Right kidney (tissue), 9 donors: ENCODE measurements at places on chromosomes 4 and X.

DNA sequence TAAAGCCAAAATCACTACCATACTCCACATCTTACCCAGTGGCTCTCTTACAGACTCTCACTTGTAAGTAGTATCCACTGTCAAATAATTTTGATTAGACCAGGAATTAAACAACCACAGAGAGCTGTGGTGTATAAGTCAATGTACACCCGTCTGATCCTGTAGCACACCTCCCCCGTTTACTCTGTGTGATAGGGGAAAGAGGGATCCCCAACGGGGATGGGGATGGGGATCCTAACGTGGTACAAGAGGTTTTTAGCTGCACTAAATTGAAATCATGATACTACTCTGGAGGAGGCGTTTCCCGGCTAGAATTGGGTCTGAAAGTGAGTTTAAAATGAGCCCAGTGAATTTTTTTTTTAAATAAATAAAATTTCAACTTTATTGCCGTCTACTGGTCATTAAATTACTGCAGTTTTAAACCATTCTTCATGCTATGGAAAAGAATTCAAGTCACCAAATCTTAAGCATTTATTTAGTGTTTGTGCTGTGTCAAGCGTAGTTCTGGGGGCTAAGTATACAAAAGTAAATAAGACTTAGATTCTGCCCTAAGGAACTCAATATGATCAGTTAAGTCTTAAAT is 76.6 kb downstream of the INTS12 start:
- no peak for DNase-seq

DNA sequence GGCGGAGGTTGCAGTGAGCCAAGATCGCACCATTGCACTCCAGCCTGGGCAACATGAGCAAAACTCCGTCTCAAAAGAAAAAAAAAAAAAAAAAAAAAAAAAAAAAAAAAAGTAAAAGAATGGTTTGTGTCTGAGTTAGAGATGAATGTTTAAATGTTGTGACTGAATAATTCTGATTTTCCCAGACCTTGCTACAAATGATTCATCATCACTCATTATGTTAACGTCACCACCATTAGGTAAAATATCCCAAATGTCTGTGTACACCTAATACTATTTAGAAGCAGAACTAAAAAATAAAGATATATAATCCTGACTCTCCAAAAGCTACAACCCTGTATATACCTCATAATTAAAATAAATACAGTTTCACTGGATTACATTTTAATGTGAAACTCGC is 70.8 kb downstream of the HHIP start:
- no peak for DNase-seq

- DNase-seq = no peak
These were observed 172.7 kb upstream of the IL15 start for GRCh38 chr4:141463678-141464077.

GRCh38 chr4:72348701-72349100 is 220.3 kb downstream of the ADAMTS3 start:
- DNase-seq = no peak
